ENCODE measurements at places on chromosomes 11 and 22.

DNA sequence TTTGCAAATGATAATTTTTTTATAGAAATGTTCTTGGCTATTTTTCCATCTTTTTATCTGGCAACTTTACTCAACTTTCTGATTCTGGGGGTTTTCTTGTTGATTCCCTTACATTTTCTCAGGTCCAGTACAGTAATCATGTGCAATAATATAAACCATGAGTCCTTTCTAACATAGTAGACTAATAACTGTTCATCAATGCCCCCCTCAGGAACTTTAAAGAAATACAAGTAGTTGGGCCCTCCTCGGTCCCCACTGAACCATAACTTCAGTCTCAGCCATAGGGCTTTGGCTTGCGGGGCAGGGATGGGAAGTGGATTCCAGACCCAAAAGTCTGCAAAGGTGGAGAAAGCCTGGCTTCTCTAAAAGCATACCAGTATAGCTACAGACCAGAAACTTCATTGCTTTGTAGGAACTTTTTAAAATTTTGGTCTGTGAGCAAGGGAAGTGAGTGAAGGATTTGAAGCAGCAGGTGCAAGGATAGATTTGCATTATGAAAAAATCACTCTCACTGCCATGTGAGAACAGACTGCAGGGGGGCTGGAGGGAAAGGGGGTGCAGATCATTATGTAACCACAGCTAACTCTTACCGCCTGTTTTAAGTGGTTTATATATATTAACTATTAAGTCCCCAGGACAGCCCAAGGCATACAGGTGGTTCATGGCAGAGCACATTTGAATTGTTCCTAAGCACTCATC is 10.4 kb upstream of the TUB start:
- peak; percentile 5 for DNase-seq

DNA sequence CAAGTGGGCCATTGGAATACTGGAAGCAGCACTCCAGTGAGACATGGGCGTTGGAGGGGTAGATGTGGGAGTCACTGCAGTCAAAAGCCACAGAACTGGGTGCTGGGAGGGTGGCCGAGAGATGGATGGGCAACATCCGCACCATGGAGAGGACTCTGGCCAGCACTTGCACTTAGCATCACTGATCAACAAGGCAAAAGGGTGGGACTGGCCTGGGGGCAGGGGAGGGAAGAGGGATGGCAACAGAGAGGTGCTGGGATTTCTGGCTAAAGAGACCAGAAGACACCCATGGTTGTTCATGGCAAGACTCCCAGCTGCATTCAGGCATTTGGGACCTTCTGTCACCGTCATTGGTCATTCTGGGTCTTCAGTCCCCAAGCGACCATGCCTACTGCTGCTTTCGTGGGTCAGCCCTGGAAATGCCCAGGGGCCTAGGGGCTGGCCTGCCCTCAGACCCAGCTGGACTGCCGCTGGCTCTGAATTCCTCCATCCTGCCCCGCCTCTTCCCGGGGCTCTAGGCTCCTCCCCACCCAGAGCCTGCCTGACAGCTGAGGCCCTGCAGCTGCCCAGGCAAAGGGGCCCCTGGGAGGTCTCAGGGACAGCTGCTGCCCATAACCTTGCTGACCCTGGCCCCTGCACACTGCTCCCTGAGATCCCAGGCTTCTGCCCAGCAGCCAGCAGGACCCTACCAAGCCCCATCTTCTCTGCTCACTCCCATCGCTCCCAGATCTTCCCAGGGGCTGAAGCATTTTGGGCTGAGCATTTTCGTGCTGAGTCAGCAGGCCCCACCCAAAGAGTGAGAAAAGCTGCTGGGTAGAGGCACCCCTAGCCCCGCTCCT is 13.0 kb upstream of the CDC42EP2 start:
- no peak for DNase-seq

DNA sequence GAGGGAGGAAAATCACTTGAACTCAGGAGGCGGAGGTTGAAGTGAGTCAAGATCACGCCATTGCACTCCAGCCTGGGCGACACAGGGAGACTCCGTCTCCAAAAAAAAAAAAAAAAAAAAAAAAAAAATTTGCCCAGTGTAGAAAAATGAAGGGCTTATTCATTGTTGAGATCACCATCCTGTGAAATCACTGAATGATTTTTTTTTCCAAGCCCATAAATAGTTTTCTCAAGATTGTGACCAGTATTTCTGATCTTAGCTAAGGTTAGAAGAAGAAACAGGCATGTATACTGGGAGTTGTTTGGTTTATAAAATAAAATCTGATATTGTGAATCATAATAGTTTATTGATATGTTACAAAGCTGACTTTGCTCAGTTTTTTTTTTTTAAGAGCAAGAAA is 269.4 kb downstream of the CADM1 start:
- no peak for DNase-seq

DNA sequence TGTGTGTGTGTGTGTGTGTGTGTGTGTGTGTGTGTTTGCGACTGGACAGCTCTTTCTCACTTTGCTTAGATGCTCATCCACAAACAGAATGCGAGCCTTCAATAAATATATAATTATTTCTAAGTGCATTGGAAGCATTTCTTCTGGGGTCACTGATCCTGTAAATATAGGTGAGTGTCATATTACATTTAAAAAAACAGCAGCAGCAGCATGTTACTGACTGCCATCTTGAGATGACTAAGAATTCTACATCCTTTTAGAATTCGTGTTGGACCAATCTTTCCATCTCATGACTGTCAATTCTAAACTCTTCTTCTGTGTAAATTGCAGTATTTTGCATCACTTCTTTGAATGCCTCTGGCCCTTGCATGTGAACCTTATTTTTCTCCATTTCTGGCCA is 238.0 kb upstream of the DDI1 start:
- DNase-seq: no peak

GRCh38 chr11:121763526-121763925 is 310.8 kb upstream of the SORL1-AS1 start:
- no peak for DNase-seq

DNA sequence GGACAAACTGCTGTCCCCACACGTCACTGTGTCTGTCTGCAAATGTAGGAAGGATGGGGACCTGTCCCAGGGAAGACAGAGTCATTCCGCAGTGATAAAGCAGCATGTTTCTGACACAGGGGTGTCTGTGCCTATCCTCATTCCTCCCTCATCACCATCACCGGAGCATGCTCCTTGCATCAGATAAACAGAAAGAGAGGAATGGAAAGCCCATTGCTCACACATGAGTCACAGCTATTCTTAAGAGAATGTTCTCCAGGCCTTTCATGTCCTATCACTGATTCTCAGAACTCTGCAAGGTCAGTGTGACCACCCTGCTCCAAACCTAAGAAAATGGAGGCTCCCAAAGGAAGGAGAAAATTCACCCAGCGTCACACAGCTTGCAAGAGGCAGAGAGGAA is 38.9 kb downstream of the ZNF195 start:
- no peak for DNase-seq

DNA sequence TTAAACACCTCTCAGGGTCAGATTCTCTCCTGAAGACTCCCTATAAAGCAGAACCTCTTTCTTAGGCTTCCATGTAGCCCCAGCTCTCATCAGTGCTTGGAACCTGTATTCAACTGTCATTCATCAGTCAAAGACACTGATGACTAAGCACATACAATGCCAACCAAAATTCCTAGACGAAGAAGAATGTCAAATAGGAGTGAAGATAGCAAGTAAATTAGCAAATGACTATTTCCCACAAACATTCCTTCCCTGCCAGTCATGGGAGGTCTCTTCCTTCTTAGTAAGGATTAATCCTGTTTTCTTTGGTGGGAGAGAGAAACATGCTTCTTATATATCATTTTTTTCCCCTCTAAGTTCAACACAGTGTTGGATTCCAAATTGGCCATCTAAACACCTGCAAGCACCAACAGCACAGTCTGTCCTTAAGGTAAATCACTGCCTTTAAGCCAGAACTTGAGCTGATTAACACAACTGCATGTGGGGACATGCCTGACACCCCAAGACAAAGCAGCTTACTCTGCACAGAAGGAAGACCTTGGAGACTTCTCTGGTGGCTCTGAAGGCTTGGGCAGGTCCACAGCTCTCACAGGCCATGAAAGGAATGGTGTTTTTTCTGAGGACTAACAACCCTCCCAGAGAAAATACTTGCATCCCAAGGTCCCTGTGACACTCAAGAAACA is 47.5 kb upstream of the ME3 start:
- DNase-seq: no peak

GRCh38 chr22:43532301-43533155 is 120.7 kb downstream of the MPPED1 start:
- no peak for DNase-seq

DNA sequence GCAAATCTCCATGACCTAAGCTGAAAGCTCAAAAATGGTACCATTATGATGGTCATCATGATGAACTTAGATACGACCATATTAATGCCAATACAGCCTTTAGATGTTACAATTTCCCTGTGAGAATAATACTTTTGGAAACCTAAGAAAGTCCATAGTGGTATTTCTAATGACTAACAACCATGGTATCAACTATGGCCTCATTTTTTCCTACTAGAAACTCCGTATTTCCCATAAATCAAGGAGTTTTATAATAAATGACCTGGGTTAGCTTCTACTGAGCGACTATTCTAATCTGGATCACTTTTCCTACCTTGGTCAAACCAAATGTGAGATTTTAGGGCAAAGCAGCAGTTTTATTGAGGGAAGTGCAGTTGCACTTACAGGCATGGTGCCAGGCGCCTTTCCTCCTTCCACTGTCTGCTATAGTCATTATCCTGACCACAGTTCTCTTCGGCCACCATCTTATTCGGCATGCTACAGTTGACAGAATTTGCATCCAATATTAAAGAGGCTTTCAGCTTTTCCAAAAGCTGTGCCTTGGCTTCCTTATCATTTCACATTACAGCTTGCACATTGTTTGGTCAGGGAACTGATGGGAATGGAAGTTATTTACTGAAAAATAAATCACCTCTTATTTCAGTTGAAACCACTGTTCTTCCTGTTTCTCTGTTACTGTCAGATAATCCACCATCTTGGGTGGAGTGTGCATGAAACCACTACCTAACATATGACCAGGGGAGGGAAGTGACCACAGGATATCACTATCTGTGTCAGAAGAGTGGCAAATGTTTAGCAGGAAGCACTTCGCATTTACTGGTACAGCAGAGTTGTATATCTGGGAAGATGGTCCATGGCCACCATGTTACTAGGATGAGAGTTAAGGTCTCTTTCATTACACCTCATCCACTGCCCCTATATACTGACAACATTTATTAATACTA is 74.5 kb upstream of the PICALM start:
- peak; percentile 27 for DNase-seq

DNA sequence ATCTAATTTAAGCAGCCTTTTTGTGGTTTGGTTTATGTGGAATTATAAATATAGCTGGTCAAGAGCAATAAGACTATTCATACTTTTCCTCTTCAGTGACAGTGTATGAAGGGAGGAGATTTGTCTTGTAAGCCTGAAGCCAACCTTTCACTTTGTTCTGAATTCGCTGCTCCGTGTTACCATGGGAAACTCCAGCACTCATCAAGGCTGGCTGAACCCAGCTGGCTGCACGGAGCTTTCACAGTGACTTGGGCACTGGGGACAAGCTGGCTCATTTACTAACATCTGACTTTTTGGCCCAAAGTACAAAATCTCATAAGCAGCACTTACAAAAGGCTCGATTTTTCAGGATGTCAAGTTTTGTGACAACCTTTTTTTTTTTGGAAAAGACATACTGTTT is 120.4 kb upstream of the GRIA4 start:
- DNase-seq: no peak

GRCh38 chr11:69280994-69281393 is 13.0 kb upstream of the MYEOV start:
- DNase-seq: no peak

DNA sequence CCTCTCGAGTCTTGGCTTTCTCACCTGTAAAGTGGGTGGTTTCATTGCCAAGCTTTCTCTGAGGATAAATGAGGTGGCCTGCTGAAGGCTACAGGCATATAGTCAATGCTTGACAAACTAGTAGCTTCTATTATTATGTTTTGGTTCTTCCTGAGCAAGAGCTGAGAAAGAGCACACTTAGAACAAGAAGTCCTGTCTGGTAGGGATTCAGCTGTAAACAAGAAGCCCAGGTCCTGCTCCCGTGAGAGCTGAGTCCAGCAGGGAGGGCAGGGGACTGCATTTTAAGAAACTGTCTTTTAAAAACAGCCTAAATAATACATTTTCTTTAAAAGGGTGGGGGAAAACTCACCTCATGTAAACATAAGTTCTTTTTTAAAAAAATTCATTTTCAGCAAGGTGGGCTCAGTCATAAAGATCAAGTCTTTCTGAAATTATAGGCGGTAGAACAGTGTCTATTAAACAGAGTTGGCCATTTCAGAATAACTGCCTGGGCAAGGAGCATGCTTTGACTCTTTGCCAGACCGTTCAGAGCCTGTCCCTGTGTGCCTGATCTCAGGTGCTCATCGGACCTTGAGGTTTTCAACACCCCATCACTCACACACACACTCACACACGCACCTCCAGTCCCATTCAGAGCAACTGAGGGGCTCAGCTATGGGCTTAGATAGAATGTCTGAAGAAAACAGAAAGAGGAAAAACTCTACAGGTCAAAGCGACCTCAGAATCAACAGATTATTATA is 29.2 kb upstream of the MYO18B start:
- no peak for DNase-seq

DNA sequence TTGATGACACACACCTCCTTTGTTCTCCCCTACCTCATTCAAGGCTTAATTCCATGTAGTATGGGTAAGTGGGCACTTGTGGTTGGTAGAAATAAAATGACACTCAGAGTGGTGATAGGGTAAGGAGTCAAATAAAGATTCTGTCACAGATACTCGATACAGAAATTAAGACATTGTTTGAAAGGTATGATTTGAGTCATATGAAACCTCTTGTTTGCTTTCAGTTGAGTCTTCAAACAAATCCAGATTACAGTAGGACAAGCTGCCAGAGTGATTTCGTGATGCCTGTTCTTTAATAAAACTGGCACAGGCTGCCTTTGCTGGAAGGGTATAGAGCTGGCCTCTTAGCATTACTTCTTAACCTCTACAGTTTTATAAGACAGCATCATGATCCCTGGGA is 182.4 kb downstream of the SPON1 start:
- DNase-seq: no peak

GRCh38 chr11:63639199-63639832 is 25.1 kb upstream of the PLAAT3 start:
- peak; percentile 23 for DNase-seq

- DNase-seq: no peak
Measured at GRCh38 chr11:70616938-70617654, 218.8 kb downstream of the CTTN start.

GRCh38 chr11:110185121-110185591 is 92.0 kb downstream of the ZC3H12C start:
- no peak for DNase-seq

- no peak for DNase-seq
Measured at GRCh38 chr11:59224351-59224928, 11.7 kb upstream of the MPEG1 start.

- DNase-seq: no peak
Measured at GRCh38 chr11:58046231-58046630, 15.5 kb downstream of the OR6Q1 start.

Data from CD4-positive, alpha-beta T cell treated with Interleukin-15 for 4 hours (primary cell).